ENCODE measurements at places on chromosomes 2 and 18. TPM values are rescaled to one million over a fixed set of nuclear protein-coding genes. Genes with fewer than 3 reads are reported as not detected.

The MC4R gene
- total RNA-seq = not detected

The SP9 gene
- not detected for total RNA-seq

The RTTN gene
- 13.8 TPM for total RNA-seq

The ABCB11 gene
- total RNA-seq = 0.13 TPM

The LINC00305 gene
- not detected for total RNA-seq

The REG3A gene
- not detected for total RNA-seq
